ENCODE measurements at places on chromosomes 12 and 14. TPM values are rescaled to one million over a fixed set of nuclear protein-coding genes. Genes with fewer than 3 reads are reported as not detected.

- no peak for DNase-seq
Measured at GRCh38 chr12:122894193-122895121, 1.5 kb downstream of the VPS37B start.

- DNase-seq, result no peak
Measured at GRCh38 chr12:71061451-71061850, 96.3 kb downstream of the TSPAN8 start.

DNA sequence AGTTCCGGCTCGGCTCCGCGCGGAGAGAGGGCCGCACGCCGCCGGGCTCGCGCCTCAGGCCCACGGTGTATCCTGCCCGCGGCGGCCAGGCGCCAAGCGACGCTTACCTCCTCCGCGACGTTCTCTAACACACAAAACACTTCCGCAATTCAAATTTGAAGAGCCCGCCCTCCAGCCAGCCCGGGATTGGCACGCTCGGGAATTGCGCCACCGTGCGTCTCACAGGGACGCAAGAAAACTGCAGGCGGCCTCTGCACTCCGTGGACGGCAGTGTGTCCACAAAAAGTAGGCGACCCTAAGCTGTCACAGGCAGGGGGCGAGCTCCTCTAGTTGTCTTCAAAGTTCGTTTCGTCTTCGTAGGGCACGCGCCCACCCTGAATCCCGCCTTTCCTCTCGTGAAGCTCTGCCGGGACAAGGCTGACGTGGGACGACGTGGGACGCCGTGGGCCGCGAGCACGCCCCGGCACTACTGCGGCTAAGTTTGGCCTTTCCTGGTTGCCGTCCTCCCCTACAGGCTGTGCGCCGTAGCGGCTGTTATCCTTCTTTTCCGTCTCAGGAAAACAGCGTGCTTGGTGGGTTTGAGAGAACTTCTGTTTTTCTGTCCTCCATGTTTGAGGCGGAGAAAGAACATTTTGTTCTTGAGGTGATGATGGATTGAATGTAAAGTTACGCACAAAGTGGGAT, at the start of gene MIS18BP1:
MIS18BP1 (minus strand) TSS at position 133 of the 684 bp plus-strand sequence. CDS start 5,916 bp downstream, outside the sequence.
- DNase-seq, result peak; percentile 95

- DNase-seq, result no peak
Measured at GRCh38 chr14:96208739-96209138, 4.1 kb downstream of the BDKRB2 start.

DNA sequence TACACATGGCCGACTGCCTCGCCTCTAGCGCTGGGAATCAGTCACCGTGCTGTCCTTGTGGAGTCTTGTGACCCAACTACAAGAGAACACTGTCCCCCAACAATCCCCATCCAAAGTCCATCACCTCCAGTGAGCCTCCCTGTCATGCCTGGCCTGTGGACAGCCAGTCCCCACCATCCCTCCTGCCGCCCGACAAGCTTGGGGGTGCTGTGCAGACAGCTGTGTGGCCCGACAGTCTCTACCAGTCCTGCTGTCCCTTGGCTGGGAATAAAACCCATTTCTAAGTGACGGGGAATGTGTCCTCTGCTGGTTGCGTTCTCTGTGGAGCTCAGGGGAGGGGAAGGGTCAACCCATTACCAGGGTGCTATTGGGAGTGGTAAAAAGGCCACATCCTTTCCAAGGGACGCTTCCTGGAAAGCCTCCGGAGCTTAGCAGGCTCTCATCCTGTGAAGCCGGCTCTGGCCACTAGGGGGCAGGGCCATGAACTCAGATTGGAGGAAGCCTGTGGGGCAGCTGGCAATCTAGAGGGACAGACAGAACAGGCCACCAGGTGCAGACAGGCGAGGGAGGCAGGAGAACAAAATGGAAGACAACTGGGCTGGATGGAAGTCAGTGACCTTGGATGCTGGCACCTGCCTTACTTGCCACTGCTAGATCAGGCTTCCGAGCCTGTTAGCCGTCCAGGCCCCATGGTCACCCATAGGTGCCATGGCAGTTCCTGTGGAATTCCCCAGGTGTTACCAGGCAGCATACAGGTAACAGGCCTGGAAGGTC, 12.0 kb upstream of the BLTP3B start:
- peak; percentile 91 for DNase-seq

DNA sequence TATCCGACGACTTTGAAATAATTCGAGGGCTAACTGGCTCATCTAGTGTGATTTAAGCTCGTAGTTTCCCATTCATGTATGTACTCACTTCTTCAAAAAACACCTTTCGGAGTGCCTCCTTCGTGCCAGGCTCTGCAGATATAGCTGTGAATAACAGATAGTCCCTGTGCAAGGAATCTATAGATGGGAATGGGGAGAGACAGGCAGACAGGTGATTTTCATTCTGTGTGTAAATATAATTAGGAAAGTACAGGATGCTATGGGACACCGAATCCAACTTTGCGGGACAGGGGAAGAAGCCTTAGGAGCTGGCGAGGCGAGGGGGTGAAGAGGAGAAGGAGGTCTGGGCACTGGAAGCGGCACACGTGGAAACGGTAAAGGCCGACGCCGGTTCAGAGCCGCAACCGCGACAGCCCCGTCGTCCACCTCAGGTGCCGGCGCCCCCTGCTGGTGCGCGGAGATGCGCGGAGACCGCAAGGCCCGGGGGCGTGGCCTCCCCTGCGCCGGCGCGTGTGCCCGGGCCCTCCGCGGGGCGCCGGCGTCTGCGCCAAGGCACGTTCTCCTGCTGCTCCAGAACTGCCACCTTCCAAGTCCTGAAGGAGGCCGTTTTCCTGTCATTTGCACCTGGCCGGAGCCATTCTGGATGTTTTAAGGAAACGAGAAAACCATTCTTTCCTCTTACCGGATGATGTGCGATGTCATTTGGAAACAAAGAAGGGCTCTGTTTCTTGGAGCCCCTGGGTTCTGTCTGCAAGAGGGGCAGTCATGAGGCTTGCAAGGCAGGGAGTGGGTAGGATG, 18.0 kb upstream of the CACNA1C start:
- DNase-seq, result peak; percentile 94

- no peak for DNase-seq
Measured at GRCh38 chr12:113292091-113292490, 42.8 kb downstream of the SLC8B1 start.

- DNase-seq, result peak; percentile 84
Measured at GRCh38 chr14:50335989-50336824, 24.1 kb downstream of the DMAC2L start.

- peak; percentile 44 for DNase-seq
Measured at GRCh38 chr12:121578230-121579189, 2.3 kb downstream of the KDM2B start.

DNA sequence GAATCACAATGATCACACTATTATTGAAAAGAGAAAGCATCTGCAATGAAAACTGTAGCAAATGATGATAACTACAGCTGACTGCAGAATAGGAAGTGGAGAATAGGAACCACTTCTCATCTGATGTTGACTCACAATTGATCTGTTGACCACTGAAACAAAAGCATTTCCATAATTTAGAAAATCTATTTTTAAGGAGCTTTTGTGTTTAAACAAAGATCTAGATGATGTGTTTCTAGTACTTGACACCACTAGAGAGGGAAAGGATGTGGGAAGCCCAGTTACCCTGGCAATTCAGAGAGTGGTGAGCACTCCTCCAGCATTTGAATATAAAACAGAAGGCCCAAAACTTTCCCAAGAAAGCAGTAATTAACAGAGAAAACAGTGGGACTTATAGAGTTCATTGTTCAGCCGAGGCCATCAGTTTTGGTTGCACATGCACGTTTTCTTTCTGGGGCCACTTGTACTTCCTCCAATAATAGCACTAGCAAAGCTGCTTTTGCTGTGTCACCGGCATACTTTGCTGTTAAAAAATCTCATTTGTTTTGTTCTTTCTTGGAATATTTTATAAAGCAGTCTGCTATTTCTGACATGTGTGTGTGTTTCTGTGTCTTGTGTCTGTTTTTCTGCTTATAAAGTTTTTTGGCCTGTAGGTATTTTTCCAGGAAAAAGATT, 76.1 kb upstream of the HECTD1 start:
- DNase-seq, result no peak

- DNase-seq, result no peak
Measured at GRCh38 chr12:127273626-127274025, 993.3 kb upstream of the TMEM132C start.

Gene HELB
- 8.9 TPM for total RNA-seq

DNA sequence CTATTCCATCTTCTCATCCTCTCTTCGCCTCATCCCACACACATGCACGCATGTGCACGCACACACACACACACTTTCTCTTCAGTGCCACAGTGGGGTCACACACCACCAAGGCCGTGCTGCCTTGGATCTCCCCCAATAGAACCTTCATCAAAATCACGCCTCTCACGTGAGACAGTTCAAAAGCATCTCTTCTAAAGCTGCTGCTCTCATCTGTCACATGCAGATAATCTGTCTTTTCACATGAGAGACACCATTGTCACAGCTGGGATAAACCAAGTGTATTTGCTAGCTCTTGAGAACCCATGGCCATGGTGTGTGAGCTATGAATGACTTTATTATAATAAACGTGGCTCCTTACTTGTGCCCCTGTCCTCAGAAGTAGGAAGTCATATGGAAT, 218.7 kb downstream of the EGLN3 start:
- DNase-seq, result no peak

Data from glutamatergic neuron (in vitro differentiated cells).